Kidney epithelial cell (primary cell): ENCODE measurements at places on chromosomes 1 and 21. TPM values are rescaled to one million over a fixed set of nuclear protein-coding genes. Genes with fewer than 3 reads are reported as not detected.

The S100A7A gene
- total RNA-seq, result not detected in 2 replicates

The HAO2 gene
- not detected in 2 replicates for total RNA-seq

The CD244 gene
- not detected in 2 replicates for total RNA-seq

The EDARADD gene
- total RNA-seq, result 4.2 and 4.7 TPM in 2 replicates

The LCE3E gene
- total RNA-seq, result not detected in 2 replicates
